Hepatocyte (in vitro differentiated cells): ENCODE measurements at places on chromosomes 11 and 22. TPM values are rescaled to one million over a fixed set of nuclear protein-coding genes. Genes with fewer than 3 reads are reported as not detected.

GLYATL1 gene
- 34.1 and 46.7 TPM in 2 replicates for total RNA-seq

OR4X2 gene
- not detected in 2 replicates for total RNA-seq

TTC28 gene
- 30.4 and 45.7 TPM in 2 replicates for total RNA-seq

OR56A1 gene
- total RNA-seq = 0.07 and 0.08 TPM in 2 replicates

KCNQ1 gene
- total RNA-seq = 1.8 and 4.0 TPM in 2 replicates

DNA sequence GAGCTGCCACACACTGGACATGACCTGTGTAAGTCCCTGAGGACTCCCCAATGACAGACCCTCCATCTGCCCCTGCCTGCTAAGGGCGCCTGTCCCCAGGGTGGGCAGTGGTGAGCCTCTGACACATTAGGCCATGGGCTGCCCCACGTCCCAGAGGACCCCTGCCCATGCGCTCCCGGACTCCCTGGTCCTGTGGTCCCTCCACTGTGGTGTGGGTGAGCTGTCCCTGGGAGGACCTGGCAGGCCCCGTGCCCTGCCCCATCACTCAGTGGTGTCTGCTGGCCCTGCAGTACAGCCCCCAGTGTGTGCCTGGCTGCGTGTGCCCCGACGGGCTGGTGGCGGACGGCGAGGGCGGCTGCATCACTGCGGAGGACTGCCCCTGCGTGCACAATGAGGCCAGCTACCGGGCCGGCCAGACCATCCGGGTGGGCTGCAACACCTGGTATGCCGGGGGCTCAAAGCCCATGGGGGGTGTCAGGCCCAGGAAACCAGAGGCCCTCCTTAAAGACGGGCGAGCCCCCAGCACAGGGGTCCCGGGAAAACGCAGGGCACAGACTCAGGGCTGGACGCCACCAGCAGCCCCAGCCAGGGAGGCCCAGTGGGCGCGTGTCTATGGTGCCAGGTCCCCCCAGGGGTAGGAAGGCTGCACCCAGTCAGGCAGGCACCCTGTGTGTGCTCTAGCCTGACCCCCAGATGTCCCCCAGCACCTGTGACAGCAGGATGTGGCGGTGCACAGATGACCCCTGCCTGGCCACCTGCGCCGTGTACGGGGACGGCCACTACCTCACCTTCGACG lies 18.7 kb downstream of the MUC5AC start:
- no peaks in the 10 kb centered on the region for H3K27me3 ChIP-seq
- DNase-seq = no peak

GRCh38 chr11:129930743-129931142 lies 35.4 kb upstream of the NFRKB start:
- no peaks in the 10 kb centered on the region for H3K27me3 ChIP-seq
- no peaks in the 10 kb centered on the region for H3K4me1 ChIP-seq
- H3K27ac ChIP-seq = no peak overlapping the region
- H3K4me3 ChIP-seq = no peak overlapping the region
- DNase-seq = no peak

DNA sequence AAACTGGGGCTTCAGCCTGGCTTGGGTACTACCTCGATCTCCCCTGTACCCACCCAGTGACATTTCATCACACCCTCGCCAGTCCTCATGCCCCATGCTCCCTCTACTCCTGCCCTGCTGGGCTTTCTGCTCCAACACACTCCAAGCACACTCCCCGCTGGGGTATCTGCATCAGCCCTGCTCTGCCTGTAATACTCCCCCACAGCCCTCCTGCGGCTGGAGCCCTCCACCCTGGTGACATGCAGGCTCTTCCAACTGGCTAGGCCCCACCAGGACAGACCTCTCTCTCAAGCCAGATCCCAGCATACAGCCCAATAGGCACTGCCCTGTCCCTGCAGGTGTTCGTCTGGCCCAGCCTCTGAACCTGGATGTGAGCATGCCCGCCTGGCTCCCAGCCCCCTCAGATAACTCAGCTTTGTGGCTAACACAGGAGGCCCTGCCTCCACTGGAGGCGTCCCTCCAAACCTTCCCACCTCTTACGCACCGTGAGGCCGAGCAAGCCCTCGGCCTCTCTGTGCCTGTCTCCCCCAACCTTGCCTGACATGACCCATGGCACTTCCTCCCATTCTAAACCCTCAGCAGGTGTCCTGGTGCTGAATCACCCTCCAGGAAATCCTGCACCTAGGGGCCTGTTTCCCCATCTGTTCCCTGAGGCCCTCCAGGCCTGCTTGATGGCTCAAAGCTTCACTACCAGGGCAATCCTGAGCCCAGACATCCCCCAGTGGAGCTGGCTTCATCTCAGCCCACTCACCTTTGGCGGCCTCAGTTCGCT lies 33.5 kb upstream of the TXNRD2 start:
- no peaks in the 10 kb centered on the region for H3K4me1 ChIP-seq
- H3K27me3 ChIP-seq = no peaks in the 10 kb centered on the region
- DNase-seq = no peak
- H3K36me3 ChIP-seq = no peaks in the 10 kb centered on the region

GRCh38 chr11:104169091-104169490 lies 5.1 kb upstream of the PDGFD start:
- H3K27ac ChIP-seq = no peak overlapping the region
- no peaks in the 10 kb centered on the region for H3K4me1 ChIP-seq
- H3K4me3 ChIP-seq = no peak overlapping the region
- no peaks in the 10 kb centered on the region for H3K36me3 ChIP-seq
- H3K27me3 ChIP-seq = no peaks in the 10 kb centered on the region

GRCh38 chr11:63813563-63814382 lies 517 bp downstream of the SPINDOC start:
- peaks cover 12% of the 10 kb centered on the region for H3K4me1 ChIP-seq
- H3K36me3 ChIP-seq = no peaks in the 10 kb centered on the region
- peak overlapping the region; percentile 97 for H3K4me3 ChIP-seq
- peak overlapping the region; percentile 84 for H3K27ac ChIP-seq
- no peaks in the 10 kb centered on the region for H3K27me3 ChIP-seq

DNA sequence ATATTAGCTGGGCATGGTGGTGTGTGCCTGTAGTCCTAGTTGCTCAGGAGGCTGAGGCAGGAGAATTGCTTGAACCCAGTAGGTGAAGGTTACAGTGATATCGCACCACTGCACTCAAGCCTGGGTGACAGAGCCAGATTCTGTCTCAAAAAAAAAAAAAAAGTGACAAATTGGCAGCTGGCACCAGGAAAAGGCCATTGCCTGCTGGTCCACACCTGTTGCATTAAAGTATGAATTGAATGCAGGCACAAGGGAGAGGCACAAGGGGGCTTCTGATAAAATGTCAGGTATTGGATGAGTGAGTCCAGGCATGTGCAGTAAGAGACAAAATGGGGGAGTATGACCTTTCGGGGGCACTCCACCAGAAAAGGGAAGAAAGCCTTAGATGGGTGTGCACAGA lies 28.2 kb downstream of the ZNF70 start:
- H3K27me3 ChIP-seq = no peaks in the 10 kb centered on the region
- no peak for DNase-seq
- no peaks in the 10 kb centered on the region for H3K36me3 ChIP-seq

- no peak overlapping the region for H3K27ac ChIP-seq
- no peaks in the 10 kb centered on the region for H3K4me1 ChIP-seq
- DNase-seq = no peak
- H3K4me3 ChIP-seq = no peak overlapping the region
- no peaks in the 10 kb centered on the region for H3K36me3 ChIP-seq
These were observed 14.9 kb upstream of the SLC22A6 start for GRCh38 chr11:62999649-63000048.

GRCh38 chr11:88454881-88455280 lies 117.3 kb upstream of the CTSC start:
- no peak overlapping the region for H3K27ac ChIP-seq
- H3K4me1 ChIP-seq = no peaks in the 10 kb centered on the region
- DNase-seq = no peak
- H3K4me3 ChIP-seq = no peak overlapping the region
- no peaks in the 10 kb centered on the region for H3K27me3 ChIP-seq

DNA sequence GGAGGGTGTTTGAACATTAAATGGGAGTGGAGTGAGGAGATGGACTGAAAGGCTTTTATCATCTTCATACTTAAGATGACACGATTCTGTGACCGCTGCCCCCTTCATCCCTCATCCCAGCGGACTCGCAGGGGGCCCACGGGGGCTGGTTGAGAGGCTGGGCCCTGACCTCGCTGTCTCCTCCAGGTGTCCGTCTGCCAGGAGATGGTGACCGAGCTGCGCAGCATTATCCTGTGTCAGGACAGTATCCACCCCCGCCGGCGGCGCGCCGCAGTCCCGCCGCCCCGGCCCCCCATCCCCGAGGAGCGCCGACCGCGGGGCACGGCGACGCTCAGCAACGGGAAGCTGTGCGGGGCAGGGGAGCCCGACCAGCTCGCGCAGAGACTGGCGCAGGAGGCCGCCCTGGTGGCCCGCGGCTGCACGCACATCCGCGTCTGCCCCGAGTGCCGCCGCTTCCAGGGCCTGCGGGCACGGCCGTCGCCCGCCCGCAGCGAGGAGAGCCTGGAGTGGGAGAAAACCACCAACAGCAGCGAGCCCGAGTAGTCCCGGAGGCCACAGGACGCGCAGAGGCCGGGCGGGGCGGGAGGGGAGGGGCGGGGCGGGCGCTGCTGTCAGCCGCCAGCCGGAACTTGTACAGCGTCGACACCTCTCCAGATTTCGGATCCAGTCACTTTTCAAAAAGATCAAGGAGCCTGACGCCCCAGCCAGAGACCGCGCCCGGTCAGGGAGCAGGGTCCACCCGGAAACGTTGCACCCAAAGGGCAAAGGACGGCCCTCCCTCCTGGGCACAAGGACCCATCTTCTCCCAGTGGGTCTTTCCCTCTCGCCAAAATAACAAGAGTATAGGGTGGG lies 38.0 kb upstream of the TBCEL start:
- H3K36me3 ChIP-seq = no peaks in the 10 kb centered on the region
- H3K27ac ChIP-seq = no peak overlapping the region
- peak; percentile 81 for DNase-seq

DNA sequence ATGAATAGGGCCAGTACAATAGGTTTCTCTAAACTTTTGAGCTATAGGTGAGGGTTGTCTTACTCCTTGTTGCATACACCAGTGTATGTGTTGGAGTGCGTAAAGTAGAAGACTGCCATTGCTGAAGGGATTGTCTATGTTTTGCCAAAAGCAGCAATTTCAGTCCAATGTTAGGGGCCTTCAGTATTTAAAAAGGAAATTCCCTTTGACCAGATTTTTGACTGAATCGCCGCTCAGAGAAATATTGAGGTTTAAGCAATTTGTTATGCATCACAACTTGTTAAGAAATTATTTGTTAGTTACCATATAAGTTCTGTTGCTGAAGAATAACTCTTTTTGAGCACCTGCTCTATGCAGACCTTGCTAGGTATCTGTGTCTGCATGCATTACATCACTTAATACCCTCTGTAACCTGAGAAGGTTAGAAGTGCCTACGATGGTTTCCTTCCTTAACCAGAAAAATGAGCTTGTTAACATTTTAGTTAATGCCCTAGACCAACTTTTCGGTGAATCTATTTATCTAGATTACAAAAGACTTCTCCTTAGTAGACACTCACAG lies 33.9 kb downstream of the MMP20 start:
- no peaks in the 10 kb centered on the region for H3K36me3 ChIP-seq
- no peak for DNase-seq
- no peaks in the 10 kb centered on the region for H3K4me1 ChIP-seq
- no peak overlapping the region for H3K4me3 ChIP-seq

DNA sequence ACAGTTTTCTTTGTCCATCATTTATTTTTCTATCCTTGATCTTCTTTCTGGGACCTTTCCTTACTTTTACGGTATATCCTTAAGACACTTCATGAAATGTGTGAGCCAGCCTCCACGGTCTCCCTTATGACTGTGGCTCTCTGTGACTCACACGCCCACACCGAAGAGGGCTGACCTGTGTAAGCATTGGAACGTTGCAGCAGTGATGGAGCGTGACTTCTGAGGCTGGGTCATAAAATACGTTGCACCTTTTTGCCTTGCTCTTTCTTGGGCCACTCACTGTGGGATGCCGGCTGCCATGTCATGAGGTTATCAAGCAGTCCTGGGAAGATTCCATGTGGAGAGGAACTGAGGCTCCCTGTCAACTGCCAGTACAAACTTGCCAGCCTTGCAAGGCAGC lies 96.3 kb upstream of the RAB1B start:
- no peak overlapping the region for H3K27ac ChIP-seq
- H3K4me1 ChIP-seq = no peaks in the 10 kb centered on the region

DNA sequence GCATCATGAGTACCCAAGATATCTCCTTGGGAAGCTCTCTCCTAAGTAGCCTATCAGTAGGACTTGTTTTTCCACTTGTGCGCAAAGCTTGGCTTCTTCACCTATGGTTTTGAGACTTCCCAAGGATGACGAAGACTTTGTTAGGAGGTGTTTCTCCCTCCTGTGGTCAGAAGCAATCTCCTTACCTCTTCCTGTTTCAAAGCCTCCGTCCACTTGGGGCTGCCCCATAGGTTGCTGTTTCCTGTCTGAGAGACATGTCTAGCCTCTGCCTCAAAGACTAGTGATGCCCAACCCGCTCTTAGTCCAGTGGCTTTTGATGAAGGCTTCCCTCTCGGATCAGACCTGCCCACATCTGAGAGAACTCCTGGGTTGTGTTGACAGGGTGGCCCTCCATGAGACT lies 92.9 kb downstream of the TRAF6 start:
- no peak for DNase-seq
- H3K4me3 ChIP-seq = no peak overlapping the region
- H3K36me3 ChIP-seq = no peaks in the 10 kb centered on the region

DNA sequence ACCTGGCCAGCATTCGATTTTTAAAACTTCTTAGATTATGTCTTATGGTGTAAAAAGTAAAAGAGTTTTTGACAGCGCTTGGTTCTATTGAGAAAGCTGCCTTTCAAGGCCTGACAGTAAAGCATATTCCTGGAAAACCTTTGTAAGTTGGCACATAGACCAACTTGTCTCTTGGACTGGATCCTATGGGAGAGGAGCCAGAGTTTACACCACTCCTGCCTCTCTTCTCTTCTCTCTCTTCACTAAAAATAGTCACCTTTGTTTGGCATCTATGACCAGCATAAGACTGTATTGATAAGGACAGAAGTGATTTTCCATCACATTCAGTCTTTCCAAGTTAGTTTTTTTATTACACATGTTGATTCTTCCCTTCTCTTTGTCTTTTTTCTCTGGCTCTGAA lies 33.7 kb downstream of the CSRP3 start:
- no peak overlapping the region for H3K4me3 ChIP-seq
- no peaks in the 10 kb centered on the region for H3K36me3 ChIP-seq
- no peak overlapping the region for H3K27ac ChIP-seq
- no peak for DNase-seq
- H3K4me1 ChIP-seq = no peaks in the 10 kb centered on the region

DNA sequence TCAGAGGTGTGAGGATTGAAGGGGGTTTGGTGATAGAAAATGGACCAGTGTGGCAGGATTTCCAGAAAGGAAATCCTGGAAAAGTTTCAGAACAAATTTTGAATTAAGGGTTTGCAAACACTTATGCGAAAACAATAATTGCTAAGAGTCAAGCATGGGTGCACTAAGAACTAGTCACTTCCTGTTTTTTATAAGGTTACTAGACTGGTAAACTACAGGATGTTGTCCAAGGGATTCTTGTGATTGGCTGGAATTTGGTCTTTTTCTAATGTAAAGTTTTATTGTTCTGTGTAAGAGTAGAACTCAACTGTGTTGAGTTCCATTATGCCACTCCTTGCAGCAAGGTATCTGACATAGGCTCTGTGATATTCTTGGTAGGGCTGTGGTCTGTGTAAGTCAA lies 54.1 kb downstream of the LIF start:
- peaks cover 27% of the 10 kb centered on the region for H3K4me1 ChIP-seq
- DNase-seq = no peak
- H3K27me3 ChIP-seq = no peaks in the 10 kb centered on the region
- no peak overlapping the region for H3K4me3 ChIP-seq
